Activated T-cell treated with anti-CD3 and anti-CD28 coated beads, Interleukin-2, amount 50 U/mL, for 72 hours (primary cell): ENCODE measurements at places on chromosomes 5 and 9.
A peak's percentile ranks its signal among the peaks of the same experiment; 100 is the strongest.

DNA sequence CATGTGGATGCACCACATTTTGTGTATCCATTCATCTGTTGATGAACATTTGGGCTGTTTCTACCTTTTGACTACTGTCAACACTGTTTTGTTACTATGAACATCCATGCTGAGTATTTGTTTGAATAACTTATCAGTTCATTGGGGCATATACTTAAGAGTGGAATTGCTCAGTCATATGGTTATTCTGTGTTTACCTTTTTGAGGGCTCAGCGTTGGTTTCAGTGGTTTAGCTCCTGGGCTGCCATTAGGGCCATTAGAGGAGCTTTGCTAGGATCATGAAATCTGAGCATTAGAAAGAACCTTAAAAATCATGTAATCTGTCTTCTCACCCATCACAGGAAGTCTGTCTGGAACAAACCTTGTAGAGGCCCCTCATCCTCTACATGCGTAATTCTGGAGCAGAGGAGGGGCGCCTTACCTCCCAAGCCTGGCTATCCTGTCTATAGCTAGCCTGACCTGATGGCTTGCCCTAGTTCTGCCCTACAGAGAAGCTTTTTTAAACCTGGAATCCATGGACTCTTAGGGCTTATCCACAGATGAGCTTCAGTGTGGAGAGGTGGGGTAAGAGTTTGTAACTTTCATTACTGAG, 92.9 kb downstream of the PDZD2 start:
- H3K4me1 ChIP-seq, result no peaks in the 10 kb centered on the region
- no peaks in the 10 kb centered on the region for H3K36me3 ChIP-seq
- H3K27ac ChIP-seq, result no peak overlapping the region
- DNase-seq, result no peak
- no peaks in the 10 kb centered on the region for H3K27me3 ChIP-seq

DNA sequence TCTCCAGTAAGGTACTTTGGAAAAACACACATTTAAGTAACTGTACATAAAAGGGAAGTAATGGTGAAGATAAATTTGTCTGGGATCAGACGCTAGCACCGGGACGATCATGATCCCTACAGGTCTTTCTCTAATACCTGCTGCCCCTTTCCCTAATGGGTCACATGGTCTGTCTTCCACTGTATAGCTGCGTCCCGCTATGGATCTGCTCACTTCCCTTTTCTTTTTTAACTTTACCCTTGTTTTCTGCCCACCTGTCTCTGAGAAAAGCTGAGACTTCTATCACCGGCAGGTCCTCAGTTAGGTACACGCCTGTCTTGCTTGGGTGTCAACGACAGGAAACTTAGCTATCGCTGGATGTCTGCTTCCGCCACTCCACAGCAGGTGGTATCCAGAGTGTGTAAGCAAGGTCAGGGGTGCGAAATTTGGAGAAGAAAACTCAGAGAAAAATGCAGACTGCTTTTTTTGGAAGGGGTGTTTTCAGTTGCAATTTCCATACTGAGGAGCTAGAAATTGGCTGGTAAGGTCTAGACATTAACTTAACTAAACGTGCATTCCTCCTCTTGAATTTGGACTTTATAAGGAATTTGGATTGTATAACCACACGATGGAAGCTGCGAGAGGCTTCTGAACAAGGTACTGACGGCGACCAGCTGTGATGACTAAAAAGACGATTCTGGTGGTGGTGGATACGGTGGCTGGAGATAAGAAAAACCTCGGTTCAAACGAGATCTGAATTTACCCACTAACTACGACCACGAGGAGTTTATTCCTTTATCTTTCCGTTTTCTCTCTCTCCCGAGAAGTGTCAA, 1.1 kb upstream of the ICE1 start:
- peaks cover 24% of the 10 kb centered on the region for H3K4me1 ChIP-seq
- peak overlapping the region; percentile 97 for H3K27ac ChIP-seq
- H3K4me3 ChIP-seq, result no peak overlapping the region
- peak; percentile 39 for DNase-seq
- H3K36me3 ChIP-seq, result no peaks in the 10 kb centered on the region
- H3K27me3 ChIP-seq, result no peaks in the 10 kb centered on the region

DNA sequence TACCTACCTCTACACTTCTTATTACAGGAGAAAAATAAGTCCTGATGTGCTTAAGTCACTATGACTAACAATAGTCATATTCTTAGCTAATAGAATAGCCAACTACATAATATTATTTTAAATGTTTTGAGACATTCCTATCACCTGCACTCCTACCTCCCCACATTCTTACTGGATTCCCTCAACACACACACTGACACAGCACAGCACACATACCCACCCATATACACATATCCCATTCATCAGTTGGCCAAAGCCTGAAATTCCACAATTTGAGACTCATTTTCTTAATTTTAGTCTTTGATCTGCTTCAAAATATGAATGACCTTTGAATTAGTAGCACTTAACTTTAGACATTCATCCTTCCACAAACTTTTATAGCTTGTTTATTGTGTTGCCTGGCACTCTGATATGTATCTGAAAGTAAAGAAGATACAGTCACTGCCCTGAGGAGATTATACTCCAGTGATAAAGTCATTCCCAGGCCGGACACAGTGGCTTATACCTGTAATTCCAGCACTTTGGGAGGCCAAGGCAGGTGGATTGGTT, 168.3 kb upstream of the RASA1 start:
- DNase-seq, result no peak
- no peaks in the 10 kb centered on the region for H3K27me3 ChIP-seq
- H3K27ac ChIP-seq, result no peak overlapping the region
- no peaks in the 10 kb centered on the region for H3K36me3 ChIP-seq
- H3K4me3 ChIP-seq, result no peak overlapping the region
- H3K4me1 ChIP-seq, result peaks cover 34% of the 10 kb centered on the region

GRCh38 chr5:78699552-78700153, 51.1 kb upstream of the LHFPL2 start:
- no peak overlapping the region for H3K4me3 ChIP-seq
- no peak for DNase-seq
- H3K27me3 ChIP-seq, result no peaks in the 10 kb centered on the region
- no peaks in the 10 kb centered on the region for H3K36me3 ChIP-seq
- no peak overlapping the region for H3K27ac ChIP-seq

- DNase-seq, result no peak
- H3K27ac ChIP-seq, result peak overlapping the region; percentile 13
- H3K4me1 ChIP-seq, result peaks cover 18% of the 10 kb centered on the region
- no peak overlapping the region for H3K4me3 ChIP-seq
- peaks cover 7% of the 10 kb centered on the region for H3K36me3 ChIP-seq
- peaks cover 5% of the 10 kb centered on the region for H3K27me3 ChIP-seq
Measured at GRCh38 chr5:151018846-151019245, 1.5 kb upstream of the GPX3 start.

DNA sequence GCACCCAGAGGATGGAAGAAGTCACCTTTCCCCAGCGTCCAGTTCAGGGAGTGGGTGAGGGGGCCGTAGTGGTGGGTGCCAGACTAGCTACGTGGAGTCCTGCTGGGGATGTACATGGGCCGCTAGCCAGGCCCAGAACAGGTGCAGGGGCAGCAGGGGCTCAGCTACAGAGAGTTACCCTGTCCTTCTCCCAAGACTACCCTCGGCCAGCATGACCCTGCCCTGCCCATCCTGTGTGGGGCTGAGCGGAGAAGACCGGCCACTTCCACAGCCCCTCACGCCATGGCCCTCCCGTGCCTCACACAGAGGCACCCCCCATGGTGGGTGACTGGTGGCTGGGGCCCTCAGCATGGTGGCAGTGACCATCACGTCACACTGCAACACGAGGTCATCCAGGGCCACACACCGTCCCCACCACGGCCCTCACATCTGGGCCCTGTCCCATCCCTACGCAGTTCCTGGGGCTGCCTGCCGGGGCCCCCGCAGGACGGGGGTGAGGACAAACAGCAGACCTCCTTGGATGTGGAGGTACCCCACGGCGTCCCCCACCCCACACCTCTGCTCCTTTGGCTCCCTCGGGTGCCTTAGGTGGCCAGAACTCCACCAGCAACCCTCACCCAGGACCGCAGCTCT, 977 bp upstream of the DPP7 start:
- H3K27me3 ChIP-seq, result no peaks in the 10 kb centered on the region
- H3K36me3 ChIP-seq, result no peaks in the 10 kb centered on the region
- H3K27ac ChIP-seq, result no peak overlapping the region
- DNase-seq, result no peak
- H3K4me1 ChIP-seq, result peaks cover 12% of the 10 kb centered on the region

DNA sequence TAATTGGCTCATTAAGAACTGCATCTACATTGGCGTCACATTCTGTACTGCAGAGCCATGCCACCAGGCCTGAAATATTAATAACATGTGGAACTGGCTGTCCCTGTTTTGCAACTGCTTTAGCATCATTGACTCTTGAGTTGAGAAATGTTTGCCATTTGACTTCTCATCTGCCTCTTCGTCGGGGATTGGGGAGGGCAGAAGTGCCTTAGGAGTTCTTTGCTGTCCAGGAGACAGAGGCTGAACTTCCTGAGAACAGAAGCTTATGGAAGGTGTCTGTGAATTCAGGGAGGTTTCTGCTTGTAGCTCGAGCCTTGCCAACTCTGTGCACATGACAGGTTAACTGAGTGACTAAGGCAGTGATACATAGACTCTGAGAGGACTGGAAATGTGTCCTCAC, 265.0 kb downstream of the KIF4B start:
- H3K4me1 ChIP-seq, result no peaks in the 10 kb centered on the region
- H3K27me3 ChIP-seq, result peaks cover 4% of the 10 kb centered on the region
- no peak for DNase-seq
- no peak overlapping the region for H3K4me3 ChIP-seq
- no peak overlapping the region for H3K27ac ChIP-seq

DNA sequence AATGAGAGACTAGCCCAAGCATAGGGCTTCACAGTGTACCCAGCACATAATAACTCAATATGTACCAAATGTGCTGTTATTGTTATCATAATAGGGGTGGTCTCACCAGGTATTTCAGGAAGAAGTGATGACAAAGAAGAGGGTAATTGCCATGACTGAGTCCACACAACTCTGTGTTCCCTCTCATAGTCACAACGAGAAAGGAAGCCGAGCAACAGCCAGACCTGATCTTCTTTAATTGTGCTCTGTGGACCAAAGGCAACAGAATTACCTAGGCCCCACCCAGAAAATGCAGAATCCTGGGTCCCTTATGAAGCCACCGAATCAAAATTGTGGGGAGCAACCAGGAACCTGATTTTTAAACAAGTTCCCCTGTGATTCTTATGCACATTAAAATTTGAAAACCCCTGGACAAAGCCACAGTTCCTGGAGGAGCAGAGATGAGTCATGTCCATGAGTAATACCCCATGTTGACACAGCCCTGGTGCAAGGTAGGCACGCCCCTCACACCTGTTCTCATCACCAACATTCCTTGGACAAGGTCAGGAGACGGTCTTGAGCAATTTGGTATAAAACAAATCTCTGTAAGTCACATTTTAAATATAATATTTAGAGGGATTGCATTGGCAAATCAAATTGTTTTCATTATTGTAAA, 5.2 kb downstream of the FGF1 start:
- no peak overlapping the region for H3K4me3 ChIP-seq
- H3K27me3 ChIP-seq, result no peaks in the 10 kb centered on the region
- no peaks in the 10 kb centered on the region for H3K4me1 ChIP-seq
- DNase-seq, result no peak
- H3K27ac ChIP-seq, result no peak overlapping the region
- no peaks in the 10 kb centered on the region for H3K36me3 ChIP-seq

DNA sequence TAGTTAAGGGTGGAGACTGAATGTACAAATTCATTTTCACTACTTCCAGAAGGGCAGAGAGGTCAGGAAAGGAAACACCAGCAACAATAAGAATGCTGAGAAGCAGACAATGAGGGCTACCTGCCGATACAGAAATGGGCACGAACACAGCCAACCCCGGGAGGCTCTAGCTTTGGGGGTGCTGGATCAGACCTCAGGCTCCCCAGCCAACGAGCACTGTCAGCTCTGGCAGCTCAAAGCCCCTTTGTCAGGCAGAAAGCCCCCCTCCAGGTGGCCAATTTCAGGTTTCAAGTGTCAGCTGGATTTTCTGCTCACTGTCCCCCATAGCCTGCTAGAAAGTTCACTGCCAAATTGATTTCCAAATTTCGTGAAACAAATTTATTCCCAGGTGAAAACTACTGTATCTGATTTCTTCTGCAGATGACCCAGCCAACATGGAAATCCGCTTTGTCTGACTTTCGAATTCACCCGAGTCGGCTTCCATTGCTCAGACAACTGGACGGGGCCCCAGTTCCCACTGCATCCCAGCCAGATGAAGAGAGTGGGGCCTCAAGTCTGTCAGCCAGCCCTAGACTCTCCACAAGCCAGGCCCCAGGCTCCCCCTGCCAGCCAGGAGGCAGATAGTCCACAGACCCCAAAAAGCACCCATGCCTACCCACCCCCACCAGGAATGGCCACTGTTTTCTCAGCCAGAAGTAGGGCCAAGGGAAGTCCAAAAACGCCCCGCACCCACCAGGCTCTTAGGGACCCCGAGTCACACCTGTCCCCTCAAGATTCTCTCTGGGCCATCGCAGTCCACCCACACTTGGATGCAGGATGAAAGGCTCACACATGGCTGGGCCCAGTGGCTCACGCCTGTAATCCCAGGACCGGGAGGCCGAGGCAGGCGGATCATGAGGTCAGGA, 96.5 kb upstream of the PHYKPL start:
- no peak overlapping the region for H3K27ac ChIP-seq
- H3K27me3 ChIP-seq, result no peaks in the 10 kb centered on the region
- no peaks in the 10 kb centered on the region for H3K36me3 ChIP-seq

DNA sequence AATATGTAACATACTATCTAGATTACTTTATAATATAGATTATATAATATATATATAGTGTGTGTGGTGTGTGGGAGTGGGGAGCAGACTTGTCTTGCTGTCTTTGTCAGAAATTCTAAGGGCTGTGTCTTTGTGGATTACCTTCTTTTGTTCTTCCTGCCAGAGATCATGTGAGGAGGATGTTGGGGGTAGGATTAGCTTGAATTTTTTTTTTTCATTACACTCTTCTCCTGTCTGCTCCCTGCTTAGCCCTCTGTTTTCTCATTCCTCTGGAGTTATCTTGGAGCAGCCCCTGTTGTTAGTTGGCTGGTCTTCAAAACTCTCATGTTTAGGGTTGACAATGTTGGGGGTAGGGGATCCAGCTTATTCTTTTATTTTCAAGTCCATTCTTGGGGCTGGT, 21.0 kb upstream of the C9orf40 start:
- H3K27ac ChIP-seq, result no peak overlapping the region
- H3K27me3 ChIP-seq, result no peaks in the 10 kb centered on the region
- DNase-seq, result no peak
- H3K4me3 ChIP-seq, result no peak overlapping the region

GRCh38 chr5:138705007-138705406, 48.2 kb upstream of the CTNNA1 start:
- no peaks in the 10 kb centered on the region for H3K4me1 ChIP-seq
- no peak overlapping the region for H3K4me3 ChIP-seq
- DNase-seq, result no peak
- H3K27me3 ChIP-seq, result peaks cover 81% of the 10 kb centered on the region
- no peaks in the 10 kb centered on the region for H3K36me3 ChIP-seq
- H3K27ac ChIP-seq, result no peak overlapping the region

GRCh38 chr9:14895806-14896205, 14.4 kb downstream of the FREM1 start:
- no peaks in the 10 kb centered on the region for H3K27me3 ChIP-seq
- no peak overlapping the region for H3K27ac ChIP-seq
- no peaks in the 10 kb centered on the region for H3K36me3 ChIP-seq
- no peak overlapping the region for H3K4me3 ChIP-seq
